Activated naive CD8-positive, alpha-beta T cell treated with anti-CD3 and anti-CD28 coated beads, Interleukin-2, amount 10 ng/mL, durations not matched to agents 7 days and 5 days (primary cell): ENCODE measurements at places on chromosomes 2 and 18.

DNA sequence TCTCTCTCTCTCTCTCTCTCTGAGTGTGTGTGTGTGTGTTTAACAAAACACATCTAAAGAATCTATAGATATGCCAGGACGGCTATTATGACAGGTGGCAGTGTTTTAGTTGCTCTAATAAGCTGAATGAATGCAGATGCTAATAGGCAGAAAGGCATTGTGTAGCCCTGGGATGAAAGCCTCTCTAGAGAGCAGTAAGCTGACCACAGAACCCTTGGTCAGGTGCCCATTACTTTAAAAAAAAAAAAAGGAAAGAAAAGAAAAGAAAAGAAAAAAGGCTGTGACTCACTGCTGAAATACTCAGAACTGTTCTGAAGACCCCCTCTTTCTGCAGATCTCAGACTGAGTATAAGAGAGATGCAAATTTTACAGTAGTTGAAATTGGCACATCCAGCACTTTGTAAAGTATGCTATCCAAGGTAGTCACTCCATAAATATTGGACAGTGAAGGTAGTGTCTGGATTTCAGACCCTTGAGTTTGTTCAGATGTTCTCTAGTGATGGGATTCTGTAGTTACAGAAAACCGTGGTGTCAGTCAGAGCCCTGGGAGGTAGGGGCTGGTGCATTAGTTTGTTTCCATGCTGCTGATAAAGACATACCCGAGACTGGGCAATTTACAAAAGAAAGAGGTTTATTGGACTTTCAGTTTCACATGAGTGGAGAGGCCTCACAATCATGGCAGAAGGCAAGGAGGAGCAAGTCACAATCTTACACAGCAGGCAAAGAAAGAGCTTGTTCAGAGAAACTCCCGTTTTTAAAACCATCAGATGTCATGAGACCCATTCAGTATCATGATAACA lies 30.9 kb downstream of the OSBPL6 start:
- no peak overlapping the region for H3K4me3 ChIP-seq
- no peaks in the 10 kb centered on the region for H3K36me3 ChIP-seq
- peaks cover 24% of the 10 kb centered on the region for H3K27me3 ChIP-seq
- no peaks in the 10 kb centered on the region for H3K4me1 ChIP-seq
- no peak for DNase-seq

GRCh38 chr2:67208887-67209500 lies 188.1 kb upstream of the ETAA1 start:
- no peaks in the 10 kb centered on the region for H3K36me3 ChIP-seq
- DNase-seq, result no peak
- H3K27me3 ChIP-seq, result peaks cover 4% of the 10 kb centered on the region
- H3K4me3 ChIP-seq, result no peak overlapping the region

DNA sequence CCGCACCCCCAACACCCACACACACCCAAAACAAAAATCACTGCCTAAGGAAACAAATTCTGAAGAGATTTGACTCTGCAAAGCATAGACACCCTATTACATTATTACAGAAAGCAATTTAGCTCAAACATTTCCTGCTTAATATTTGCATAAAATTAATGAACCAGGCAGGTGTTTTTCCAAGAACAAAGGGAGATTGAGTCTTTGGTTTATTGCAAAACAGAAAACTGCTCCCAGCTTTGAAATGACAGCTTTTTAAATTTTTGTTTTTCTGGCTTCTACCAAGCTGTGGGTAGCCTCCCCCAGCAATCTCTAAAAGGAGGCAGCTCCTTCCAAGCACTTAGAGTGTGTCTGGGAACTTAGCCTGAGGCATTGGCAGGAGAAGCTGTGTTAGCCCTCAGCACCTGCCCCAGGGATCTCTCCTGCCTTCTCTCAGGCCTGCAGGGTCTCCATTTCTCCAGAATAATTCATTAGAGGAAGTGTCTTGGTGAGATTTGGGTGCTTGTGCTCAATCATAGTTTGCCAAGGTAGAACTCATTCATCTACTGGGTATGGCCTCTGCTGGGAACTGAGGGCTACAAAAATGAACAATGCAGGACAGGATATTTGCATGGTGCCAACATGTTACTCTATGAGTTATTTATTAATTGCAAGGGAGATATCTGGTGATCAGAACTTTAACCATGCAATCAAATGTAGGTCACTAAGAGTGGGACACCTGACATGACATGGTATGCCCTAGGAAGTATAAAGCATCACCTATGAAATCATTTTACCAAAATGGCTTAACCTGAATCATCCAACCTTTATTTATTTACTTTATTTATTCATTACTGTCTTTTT lies 58.7 kb downstream of the B3GNT2 start:
- no peaks in the 10 kb centered on the region for H3K27me3 ChIP-seq
- no peaks in the 10 kb centered on the region for H3K4me1 ChIP-seq
- DNase-seq, result no peak
- no peak overlapping the region for H3K27ac ChIP-seq

DNA sequence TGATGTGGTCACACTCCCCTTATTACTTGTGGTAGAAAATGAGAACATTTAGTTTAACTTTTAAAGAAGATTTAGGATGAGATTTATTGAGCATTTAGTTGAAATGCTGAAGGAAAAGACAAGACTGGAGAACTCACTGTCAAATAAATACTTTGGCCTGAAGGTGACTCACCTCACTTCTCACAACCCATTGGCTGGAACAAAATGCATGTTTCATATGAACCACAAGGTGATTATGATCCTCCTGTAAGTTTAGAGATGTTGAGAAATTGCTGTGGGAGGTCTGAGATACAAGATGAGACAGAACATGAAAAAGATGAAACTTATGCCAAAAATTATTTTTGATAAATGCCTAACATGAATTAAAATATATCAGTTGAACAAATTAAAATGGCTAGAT lies 1004.5 kb downstream of the SOCS6 start:
- H3K27me3 ChIP-seq, result no peaks in the 10 kb centered on the region
- H3K4me1 ChIP-seq, result no peaks in the 10 kb centered on the region
- no peak overlapping the region for H3K27ac ChIP-seq
- DNase-seq, result no peak

DNA sequence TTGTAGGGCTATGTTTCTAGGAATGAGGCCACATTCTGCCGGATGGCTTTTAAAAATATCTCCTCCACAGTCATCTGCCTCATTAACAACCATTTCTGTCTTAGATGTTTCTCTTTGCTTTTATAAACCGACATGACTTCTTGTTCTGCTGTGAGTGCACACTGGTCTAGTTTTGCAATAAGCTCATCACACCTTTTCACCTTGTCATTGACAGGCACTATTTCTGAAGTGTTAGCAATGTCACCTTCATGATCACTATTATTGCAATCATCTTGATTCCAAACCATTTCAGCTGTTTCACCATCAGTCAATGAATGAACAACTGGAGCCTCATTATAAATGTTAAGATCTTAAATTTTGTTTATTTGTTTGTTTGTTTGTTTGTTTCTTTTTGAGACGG lies 523.7 kb upstream of the DSEL start:
- no peaks in the 10 kb centered on the region for H3K36me3 ChIP-seq
- H3K4me3 ChIP-seq, result no peak overlapping the region
- H3K27me3 ChIP-seq, result no peaks in the 10 kb centered on the region
- no peak overlapping the region for H3K27ac ChIP-seq
- DNase-seq, result no peak
- H3K4me1 ChIP-seq, result no peaks in the 10 kb centered on the region

- H3K4me1 ChIP-seq, result peaks cover 23% of the 10 kb centered on the region
- no peak overlapping the region for H3K27ac ChIP-seq
- no peaks in the 10 kb centered on the region for H3K27me3 ChIP-seq
Observed at GRCh38 chr2:70991142-70991541, 3.5 kb downstream of the TEX261 start.

GRCh38 chr2:52260904-52261303 lies 1229.0 kb upstream of the NRXN1 start:
- no peak overlapping the region for H3K27ac ChIP-seq
- H3K27me3 ChIP-seq, result no peaks in the 10 kb centered on the region
- no peak for DNase-seq
- no peaks in the 10 kb centered on the region for H3K4me1 ChIP-seq
- no peak overlapping the region for H3K4me3 ChIP-seq

GRCh38 chr2:10469955-10470608 lies 22.0 kb upstream of the ODC1 start:
- H3K27me3 ChIP-seq, result peaks cover 4% of the 10 kb centered on the region
- no peak overlapping the region for H3K27ac ChIP-seq
- no peaks in the 10 kb centered on the region for H3K36me3 ChIP-seq

GRCh38 chr2:70954886-70955285 lies 19.2 kb downstream of the ATP6V1B1 start:
- peaks cover 9% of the 10 kb centered on the region for H3K4me1 ChIP-seq
- H3K36me3 ChIP-seq, result peaks cover 1% of the 10 kb centered on the region
- no peak overlapping the region for H3K4me3 ChIP-seq
- no peak overlapping the region for H3K27ac ChIP-seq
- no peak for DNase-seq
